SW 1271 (cell line): ENCODE measurements at places on chromosomes 4 and X.

DNA sequence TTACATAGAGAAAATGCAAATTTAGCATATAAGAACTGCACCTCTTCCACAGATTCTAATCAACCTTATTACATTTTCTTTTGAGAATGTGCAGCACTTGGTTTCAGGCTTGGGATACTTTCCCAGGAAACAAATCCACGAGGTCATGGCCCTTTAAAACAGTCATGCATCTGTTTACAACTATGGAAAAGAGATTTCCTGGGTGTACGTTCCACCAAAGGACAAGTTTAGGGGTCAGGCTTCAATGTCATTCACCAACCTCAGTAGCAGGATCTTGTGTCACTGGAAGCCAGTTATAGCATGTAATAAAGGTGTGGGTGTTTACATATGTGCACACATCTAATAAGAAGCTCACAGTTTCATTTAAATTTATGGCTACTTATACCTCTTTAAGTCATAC, 30.7 kb downstream of the EREG start:
- peak; percentile 16 for DNase-seq

DNA sequence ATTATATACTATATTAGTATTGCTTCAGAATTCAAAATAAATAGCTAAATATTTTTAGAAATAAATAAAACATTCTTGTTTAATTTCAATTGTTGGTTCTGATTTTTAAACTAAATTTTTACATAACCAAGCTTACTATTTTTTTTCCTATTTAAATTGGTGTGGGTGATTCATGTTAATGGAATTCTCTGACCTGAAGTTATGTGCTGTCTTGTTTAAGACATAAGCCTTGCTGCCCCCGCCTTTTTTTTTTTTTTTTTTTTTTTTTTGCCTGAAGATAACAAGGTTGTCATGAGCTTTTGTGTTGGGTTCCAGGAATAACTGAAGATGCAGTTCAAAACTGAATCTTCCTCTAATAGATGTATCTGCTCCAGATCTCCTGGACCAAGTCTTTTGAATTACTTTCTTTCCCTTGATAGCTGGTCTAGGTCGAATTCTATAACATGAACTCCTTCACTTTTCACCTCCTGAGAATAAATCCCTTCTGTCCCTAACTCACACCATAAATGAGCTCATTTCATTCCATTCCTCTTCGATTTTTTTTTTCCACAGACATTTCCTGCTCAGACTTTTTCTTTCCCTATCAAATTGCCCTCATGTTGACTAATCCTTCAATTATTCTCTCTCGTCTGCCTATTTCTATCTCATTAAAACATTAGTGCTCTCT, 261.5 kb upstream of the FTHL17 start:
- no peak for DNase-seq

DNA sequence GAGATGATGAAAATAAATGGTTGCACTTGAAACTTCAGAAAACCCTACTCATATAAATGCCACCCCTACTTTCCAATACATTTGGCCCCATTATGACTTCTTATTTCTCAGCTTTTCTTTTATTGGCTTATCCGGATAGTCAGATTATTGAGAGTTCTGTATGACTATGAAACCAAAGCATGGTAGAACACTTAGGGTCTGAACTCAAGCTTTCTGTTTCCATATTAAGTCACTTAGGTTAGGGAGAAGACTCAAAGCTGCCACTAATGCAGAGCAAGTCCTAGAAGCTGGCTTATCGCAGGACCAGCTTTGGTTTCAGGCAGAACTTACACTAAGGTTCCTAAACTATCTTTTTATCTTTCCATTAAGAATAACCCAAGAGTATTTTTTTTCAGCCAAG, 229.9 kb upstream of the CPEB2 start:
- no peak for DNase-seq

DNA sequence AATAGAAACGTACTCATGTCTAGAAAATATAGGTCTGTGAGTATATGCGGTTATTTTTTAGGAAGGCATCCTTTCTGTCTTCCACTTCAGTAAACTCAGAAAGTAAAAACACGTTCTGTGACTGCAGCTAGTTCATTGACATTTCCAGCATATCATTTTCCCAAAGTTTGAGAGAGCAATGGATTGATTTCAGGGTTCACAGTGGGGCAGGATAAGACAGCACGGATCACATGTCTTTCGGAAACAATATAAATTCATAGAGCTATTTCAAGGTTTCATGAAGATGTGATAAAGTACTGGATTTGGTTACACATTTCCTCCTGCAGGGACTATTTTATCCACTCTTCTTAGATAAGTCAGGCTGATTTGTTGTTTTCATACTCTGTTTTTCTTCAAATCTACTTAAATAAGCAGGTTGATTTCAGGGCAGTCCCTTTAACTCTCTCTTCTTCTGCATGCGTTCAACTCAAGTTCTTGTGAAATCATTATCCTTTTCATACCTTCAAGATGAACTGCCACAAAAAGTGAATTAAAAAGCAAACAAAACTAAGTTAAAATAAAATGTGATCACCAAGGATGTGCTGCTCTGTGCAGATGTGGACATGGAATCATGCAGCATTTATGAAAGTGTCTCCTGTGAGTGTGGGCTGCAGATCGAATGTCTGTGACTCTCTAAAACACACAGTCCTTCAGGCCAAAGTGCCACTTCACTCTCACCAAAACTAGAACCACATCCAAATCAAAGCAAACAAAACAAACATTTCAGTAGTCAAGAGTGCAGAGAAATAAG, 187.7 kb downstream of the UNC5C start:
- no peak for DNase-seq

- DNase-seq = no peak
Measured at GRCh38 chr4:185965426-185966384, 103.3 kb upstream of the TLR3 start.

DNA sequence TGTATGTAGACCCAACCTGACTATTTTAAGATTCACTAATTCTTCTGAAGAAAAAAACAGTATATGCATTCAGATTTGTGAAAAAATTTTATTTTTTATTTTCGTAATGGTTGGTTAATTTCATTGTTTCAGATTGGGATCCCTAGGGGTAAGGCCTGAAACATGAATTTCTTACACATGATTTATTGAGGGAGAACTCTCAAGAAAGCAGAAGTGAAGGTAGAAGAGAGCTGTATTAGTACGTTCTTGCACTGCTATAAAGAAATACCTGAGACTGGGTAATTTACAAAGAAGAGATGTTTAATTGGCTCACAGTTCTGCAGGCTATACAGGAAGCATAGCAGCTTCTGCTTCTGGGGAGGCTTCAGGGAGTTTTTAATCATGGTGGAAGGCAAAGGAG, 611.9 kb upstream of the TECRL start:
- DNase-seq = no peak

DNA sequence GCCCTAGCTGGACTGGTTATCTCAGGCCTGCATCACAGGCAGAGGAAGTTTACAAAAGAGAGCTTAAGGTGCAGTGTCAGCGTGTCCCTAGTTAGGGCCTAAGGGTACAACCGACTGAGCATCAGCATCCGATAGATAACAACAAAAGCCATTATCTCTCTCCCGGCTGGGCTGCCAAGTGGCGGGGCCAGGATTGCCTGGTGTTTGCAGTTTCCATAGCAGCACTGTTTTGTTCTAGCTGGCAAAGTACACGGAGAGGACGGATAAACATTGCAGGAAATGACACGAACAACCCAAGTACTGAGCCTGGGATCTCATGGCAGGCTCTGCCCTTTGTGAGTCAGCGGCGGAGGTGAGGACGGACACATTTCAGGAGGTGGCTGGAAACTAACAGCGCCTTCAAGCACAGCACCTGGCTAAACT, 104.7 kb upstream of the NOCT start:
- DNase-seq = peak; percentile 5

- DNase-seq = no peak
Measured at GRCh38 chrX:72309297-72310071, 3.8 kb upstream of the CITED1 start.

- DNase-seq = no peak
Measured at GRCh38 chr4:145731028-145731427, 51.1 kb downstream of the C4orf51 start.

GRCh38 chr4:31984872-31985271, 1264.7 kb downstream of the PCDH7 start:
- no peak for DNase-seq

DNA sequence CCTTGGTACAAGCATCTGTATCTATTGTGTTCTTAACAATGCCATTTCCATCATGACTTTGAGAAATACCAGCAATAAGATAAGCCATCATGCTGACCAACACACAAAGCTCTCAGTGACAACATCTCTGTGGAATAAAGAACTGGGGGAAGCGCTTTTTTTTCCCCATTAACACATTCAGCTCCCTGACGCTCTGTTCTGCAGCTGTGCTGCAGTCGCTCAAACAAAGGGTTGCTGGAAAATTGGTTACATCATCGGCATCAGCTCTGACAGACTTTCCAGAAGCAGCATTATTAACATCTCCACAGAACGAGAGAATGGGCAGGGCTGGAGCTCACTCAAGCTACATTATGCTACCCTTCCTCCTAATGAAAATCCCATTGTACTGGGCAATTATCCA, 39.9 kb downstream of the DCX start:
- DNase-seq = no peak

- no peak for DNase-seq
Measured at GRCh38 chr4:129248621-129249020, 152.7 kb downstream of the C4orf33 start.

DNA sequence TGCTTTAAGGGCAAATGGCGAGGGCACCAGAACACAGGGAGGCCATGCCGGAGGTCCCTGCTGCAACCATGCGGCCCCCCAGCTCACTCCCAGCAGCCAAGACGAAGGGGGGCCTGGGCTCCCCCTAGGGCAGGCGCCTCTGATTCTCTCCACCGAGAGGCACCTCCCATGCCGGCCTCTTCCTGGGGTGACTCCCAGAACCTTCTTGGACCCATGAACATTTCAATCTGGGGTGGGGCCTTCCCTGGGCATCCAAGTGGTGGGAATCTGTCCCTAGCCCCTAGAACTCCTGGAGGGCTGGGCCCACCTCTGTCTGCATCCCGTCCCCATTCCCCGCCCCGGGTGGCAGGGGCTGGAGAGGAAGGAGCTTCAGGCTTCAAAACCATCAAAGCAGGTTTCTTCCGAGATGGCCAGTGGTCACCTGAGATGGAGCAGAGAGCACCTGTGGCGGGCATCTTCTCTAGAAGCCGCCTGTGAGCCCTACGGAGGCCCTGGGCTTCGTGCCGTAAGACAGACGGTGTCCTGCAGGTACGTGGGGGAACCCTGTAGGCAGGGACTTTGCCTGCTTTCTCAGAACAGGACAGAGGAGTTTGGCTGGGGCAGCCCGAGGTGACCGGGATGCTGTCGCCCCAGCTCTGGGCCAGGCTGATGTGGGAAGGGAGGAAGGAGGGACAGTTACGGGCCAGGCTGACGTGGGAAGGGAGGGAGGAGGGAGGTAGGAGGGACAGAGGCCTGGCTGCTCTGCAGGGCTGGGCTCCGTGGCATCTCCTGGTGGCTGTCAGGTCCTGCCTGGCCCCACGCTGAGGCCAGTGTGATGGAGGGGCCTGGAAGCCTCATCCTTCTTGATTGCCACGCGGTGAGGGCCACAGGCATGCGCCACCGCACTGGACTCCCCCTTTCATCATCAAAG, 6.8 kb upstream of the SLC25A6 start:
- no peak for DNase-seq

GRCh38 chr4:173860094-173860493, 330.1 kb upstream of the HAND2 start:
- no peak for DNase-seq

GRCh38 chr4:138864961-138865720, 150.4 kb upstream of the NOCT start:
- DNase-seq = no peak

- DNase-seq = no peak
Measured at GRCh38 chrX:78237127-78237526, 90.3 kb downstream of the CYSLTR1 start.

- DNase-seq = no peak
Measured at GRCh38 chr4:10971800-10972401, 287.3 kb upstream of the CLNK start.

GRCh38 chr4:40164459-40164858, 32.4 kb upstream of the RHOH start:
- DNase-seq = no peak

DNA sequence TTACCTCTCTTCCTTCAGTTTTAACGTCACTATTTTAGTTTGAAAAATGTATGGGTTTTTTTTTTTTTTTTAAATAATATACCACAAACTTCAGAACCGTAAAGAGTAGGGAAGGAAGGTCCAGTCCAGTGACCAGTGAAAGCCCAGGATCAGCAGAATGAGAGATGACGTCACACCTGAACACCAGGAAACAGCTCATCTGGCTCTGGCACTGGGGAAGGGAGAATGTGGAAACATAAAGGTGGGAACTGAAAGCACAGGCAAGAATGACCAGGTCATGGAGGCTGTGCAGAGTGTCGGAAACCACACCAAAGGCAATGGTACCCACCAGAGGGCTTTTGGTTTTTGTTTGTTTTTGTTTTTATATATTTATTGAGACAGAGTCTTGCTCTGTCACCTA, 141.2 kb downstream of the DHX15 start:
- no peak for DNase-seq

DNA sequence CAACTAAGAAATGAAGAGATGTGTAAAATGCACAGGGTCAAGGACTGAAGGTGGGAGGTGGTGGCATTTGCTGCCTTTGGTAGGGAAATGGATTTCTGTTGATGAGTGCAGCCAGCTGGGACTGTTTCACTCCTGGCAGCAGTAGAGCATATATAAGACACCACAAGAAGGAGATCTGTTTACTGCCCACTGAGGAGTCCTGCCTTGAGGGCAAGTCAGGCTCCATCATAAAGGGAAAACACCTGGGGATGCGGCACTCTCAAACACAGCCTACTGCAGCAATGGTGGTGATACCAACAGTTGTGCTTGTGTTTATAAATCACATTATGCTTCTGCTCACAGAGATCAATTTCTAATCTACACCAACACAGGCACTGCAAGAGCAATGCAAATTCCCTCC, 222.1 kb downstream of the TACR3 start:
- DNase-seq = no peak

- peak; percentile 1 for DNase-seq
Measured at GRCh38 chr4:169566021-169566818, 46.2 kb downstream of the NEK1 start.

DNA sequence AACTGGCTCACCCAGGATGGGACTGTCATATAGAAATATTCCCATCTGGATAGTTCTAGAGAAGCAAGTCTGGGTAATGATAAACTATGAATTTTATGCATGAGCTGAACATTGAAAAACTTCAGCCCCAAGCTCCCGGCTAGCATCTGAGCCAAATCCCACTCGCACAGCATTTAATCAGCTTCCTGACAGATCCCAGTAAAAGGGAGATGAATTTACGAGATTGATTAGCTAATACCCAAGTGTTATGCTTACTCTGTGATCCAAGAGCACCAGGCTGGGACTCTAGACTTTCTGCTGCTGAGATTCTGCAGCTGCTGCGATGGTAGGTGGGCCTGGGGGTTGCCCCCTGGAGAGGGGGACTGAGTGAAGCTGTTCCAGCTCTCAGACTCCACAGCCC, 28.0 kb downstream of the FRMPD3 start:
- no peak for DNase-seq

- DNase-seq = no peak
Measured at GRCh38 chr4:159105761-159106243, 2.9 kb downstream of the RAPGEF2 start.

- no peak for DNase-seq
Measured at GRCh38 chr4:166169111-166169510, 296.1 kb downstream of the TLL1 start.
